ENCODE measurements at places on chromosomes 5 and 9.

DNA sequence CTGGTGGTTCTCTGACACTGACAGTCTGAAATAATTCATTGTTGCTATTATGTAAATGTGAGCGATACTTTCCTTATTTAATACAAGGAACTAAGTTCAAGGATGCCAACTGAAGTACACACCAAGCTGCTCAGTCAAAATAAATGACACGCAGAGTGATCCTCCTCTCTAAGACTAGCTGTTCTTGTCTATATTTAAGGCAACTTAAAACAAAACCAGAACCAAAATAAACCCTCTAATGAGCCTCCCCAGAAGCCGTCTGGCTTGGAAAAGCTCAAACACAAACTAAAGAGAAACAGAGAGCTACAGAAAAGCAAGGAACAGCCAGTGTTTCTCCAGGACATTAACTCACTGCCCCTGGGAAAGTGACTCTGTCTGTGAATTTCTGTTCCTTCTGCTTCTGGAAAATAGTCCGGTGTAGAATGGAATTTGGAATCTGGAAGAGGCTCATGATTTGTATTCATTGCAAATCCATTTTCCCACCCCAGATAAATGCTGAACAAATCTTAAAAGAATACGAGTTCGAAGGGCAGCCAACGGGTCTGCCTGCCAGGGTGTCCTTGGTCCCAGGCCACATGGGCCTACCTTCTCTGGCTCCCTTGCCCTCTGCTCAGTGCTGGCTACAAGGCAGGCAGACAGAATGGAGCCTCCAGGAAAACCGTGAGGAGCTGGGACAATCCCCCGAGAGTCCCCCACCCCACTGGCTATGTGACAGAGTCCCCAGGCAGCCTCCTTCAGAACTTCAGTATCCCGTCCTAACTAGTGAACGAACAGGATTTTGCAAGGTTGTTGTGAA lies 14.8 kb downstream of the GGTA1 start:
- no peak for DNase-seq

DNA sequence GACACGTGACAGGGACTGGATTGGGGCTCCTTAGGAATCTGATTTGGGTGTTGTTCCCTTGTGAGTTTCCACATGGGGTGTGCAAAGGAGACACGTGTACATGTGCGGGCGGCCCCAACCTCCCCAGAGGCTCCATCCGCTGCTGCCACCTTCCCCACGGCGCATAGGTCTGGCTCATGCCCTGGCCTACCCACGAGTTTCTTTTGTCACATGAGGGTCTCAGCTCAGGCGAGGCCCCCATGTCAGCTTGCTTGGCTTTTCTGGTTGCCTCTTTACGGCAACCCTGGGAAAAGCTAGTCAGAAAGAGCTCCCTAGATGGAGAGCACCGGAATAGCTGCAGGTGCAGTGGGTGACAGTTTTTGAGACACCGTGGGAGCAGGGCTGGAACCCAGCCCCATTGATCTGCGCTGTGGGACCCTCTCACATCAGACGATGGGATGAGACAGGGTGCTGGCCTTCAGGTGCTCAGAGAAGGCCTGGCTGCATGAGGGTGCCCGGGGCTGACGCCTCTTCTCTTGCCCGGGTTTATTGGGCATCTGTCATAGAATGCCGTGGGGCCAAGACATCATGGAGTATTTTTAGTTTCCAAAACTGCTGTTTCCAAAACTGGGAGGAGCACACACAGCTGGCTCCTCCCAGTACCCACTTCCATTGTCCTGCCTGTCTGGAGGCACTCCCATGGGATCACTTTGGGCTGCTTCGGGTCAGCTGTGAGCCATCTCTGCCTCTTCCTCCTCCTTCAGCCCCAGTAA lies 107.8 kb downstream of the WNK2 start:
- DNase-seq, result no peak

- DNase-seq, result no peak
Observed at GRCh38 chr5:82885627-82886389, 191.4 kb downstream of the TMEM167A start.

- no peak for DNase-seq
Observed at GRCh38 chr5:3842591-3842990, 247.0 kb downstream of the IRX1 start.

- no peak for DNase-seq
Observed at GRCh38 chr5:17898766-17899165, 264.5 kb downstream of the TAF11L14 start.
